Activated T-cell treated with anti-CD3 and anti-CD28 coated beads, Interleukin-2, amount 50 U/mL, for 72 hours (primary cell): ENCODE measurements at places on chromosomes 12 and 14. TPM values are rescaled to one million over a fixed set of nuclear protein-coding genes. Genes with fewer than 3 reads are reported as not detected.

KRT73 gene
- 0.36 TPM for total RNA-seq

HEBP1 gene
- 30.4 TPM for total RNA-seq

CD63 gene
- total RNA-seq = 154 TPM

TNFAIP2 gene
- 8.8 TPM for total RNA-seq

BTG1 gene
- total RNA-seq = 258 TPM

MYH6 gene
- total RNA-seq = 0.65 TPM

RHEBL1 gene
- 20.6 TPM for total RNA-seq

TTC9 gene
- total RNA-seq = 10.9 TPM

DCP1B gene
- total RNA-seq = 19.9 TPM

PITPNM2 gene
- 14.1 TPM for total RNA-seq

DNA sequence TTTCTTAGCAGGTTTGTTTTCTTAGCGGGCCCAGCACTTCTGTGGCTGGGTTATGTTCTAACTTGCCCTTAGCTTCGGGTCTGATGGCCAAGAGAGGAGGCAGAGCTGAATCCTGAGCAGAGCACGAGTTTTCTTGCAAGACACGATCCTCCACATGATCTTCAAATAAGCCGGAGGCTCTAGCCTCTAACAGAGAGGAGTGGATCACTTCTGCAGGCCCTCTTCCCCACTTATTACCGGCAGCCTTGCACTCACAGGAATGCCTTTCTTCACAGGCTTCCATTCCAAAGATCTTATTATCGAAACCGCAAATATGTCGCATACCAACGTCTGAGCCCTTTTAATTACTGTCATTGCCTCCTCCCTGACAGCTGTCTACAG, 79.5 kb downstream of the SINHCAF start:
- no peaks in the 10 kb centered on the region for H3K4me1 ChIP-seq
- no peak overlapping the region for H3K4me3 ChIP-seq
- DNase-seq = no peak

- H3K27ac ChIP-seq = no peak overlapping the region
- no peak for DNase-seq
- H3K27me3 ChIP-seq = no peaks in the 10 kb centered on the region
- no peaks in the 10 kb centered on the region for H3K36me3 ChIP-seq
- H3K4me1 ChIP-seq = no peaks in the 10 kb centered on the region
- H3K4me3 ChIP-seq = no peak overlapping the region
These were observed 55.3 kb downstream of the ZFYVE21 start for GRCh38 chr14:103770902-103771301.

DNA sequence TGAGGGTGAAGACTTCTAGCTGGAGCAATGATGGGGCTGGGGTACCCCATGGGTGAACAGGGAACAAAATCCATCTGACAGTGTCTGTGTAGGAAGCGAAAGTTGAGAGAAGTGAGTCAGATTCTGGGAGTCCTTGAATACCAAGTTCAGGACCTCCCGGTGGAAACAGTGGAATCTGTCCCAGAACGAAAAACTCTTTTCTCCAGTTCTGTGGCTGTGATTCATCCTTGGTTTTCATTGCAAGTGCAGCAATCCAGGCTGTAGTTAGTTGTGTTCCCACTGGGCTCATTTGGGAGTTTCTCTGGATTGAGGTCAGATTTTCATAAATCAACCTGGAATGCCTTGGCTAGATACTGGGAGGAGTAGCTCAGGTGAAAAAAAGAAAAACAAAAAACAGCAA, 120.7 kb downstream of the C12orf75 start:
- no peak overlapping the region for H3K27ac ChIP-seq
- no peaks in the 10 kb centered on the region for H3K4me1 ChIP-seq
- no peak overlapping the region for H3K4me3 ChIP-seq
- no peaks in the 10 kb centered on the region for H3K36me3 ChIP-seq
- DNase-seq = no peak
- peaks cover 14% of the 10 kb centered on the region for H3K27me3 ChIP-seq

DNA sequence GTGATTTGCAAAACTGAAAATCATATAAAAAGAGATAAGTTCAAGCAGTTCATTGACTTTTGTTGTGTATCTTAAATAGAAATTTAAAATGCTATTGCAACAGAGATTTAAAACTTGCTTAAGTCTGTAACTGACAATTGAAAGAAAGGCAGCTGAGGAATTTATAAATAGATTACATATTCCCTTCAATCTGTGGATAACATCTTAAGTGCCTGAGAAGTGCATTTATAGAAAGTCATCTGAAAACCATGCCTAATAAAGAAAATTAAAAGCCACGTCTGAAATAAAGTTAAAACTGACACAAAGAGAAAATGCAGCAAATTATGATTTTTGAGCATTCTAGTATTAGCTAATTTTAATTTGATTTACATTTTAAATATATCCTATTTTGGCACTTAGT, 479.8 kb downstream of the MDGA2 start:
- H3K4me3 ChIP-seq = no peak overlapping the region
- H3K27me3 ChIP-seq = no peaks in the 10 kb centered on the region
- H3K4me1 ChIP-seq = no peaks in the 10 kb centered on the region
- H3K27ac ChIP-seq = no peak overlapping the region
- DNase-seq = no peak

DNA sequence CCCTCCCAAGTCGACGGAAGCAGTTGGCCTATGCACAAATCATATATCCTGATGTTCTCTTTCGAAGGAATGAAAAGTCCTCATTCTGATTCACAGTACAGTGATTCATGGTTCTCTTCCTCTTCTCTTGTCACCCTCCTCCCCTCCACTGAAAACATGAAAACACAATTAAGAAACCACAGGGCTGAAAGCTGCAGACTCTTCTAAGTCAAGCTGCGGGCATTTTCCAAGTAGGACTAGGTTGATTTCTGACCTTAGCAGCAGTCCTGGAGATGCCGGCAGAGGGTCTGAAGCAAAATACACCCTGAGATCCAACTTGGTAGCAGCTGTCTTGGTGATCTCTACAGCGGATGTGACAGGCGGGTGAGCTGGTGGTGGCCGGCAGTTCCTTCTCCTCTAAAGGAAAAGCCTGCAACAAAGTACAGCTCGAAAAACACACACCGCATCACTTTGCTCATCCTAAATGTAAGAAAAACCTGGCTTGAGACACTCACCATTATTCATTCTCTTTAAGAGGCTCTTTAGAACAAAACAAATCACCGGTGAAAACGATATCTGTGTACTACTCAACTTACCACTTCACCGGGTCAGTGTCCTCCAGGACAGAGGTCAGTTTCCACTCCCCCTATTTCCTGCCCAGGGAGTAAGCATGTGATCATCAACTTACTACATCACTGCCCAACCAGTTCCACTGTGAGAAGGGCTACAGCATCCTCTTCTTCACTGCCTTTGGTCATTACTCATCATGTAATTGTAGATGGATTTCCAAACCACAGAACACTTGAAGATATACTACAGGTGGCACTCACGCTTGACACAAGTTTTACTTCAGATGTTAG, 6.0 kb downstream of the TMCC3 start:
- H3K36me3 ChIP-seq = no peaks in the 10 kb centered on the region
- H3K4me3 ChIP-seq = peak overlapping the region; percentile 66
- H3K27ac ChIP-seq = peak overlapping the region; percentile 39
- H3K27me3 ChIP-seq = peaks cover 69% of the 10 kb centered on the region

GRCh38 chr14:104749111-104749649, 3.8 kb upstream of the SIVA1 start:
- no peak overlapping the region for H3K4me3 ChIP-seq
- H3K4me1 ChIP-seq = peaks cover 15% of the 10 kb centered on the region
- no peaks in the 10 kb centered on the region for H3K27me3 ChIP-seq
- H3K27ac ChIP-seq = no peak overlapping the region
- no peak for DNase-seq

- peaks cover 47% of the 10 kb centered on the region for H3K4me1 ChIP-seq
- H3K4me3 ChIP-seq = peak overlapping the region; percentile 82
- H3K27ac ChIP-seq = no peak overlapping the region
- no peaks in the 10 kb centered on the region for H3K27me3 ChIP-seq
These were observed 109.9 kb downstream of the NCOR2 start for GRCh38 chr12:124457287-124458219.

DNA sequence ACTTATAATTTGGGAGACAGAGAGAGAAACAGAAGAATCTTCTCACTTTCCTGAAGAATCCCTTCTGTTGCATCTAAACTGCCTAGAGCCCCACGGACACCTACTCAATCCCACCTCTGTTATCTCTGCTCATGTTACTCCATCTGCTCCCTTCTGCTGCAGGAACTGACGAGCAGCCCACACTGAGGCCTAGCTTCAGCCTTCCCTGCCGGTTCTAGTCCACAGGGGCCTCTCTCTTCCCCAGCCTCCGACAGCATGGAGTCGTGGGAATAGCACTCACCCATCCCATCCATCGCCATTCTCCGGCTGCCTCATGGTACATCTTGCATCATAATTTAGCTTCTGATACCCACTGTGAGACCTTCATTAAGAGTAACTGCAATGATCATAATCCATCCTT, 4.0 kb downstream of the RAB15 start:
- no peak for DNase-seq
- no peak overlapping the region for H3K4me3 ChIP-seq
- H3K27ac ChIP-seq = peak overlapping the region; percentile 6
- peaks cover 7% of the 10 kb centered on the region for H3K4me1 ChIP-seq
- no peaks in the 10 kb centered on the region for H3K36me3 ChIP-seq

GRCh38 chr14:98290596-98290995, 981.4 kb downstream of the BCL11B start:
- no peaks in the 10 kb centered on the region for H3K27me3 ChIP-seq
- H3K4me1 ChIP-seq = no peaks in the 10 kb centered on the region
- H3K4me3 ChIP-seq = no peak overlapping the region
- peak; percentile 16 for DNase-seq

GRCh38 chr14:80264702-80265101, 53.4 kb upstream of the DIO2 start:
- no peaks in the 10 kb centered on the region for H3K36me3 ChIP-seq
- DNase-seq = no peak
- no peak overlapping the region for H3K4me3 ChIP-seq

GRCh38 chr12:93802698-93803423, 125.7 kb downstream of the CRADD start:
- no peaks in the 10 kb centered on the region for H3K27me3 ChIP-seq
- peaks cover 38% of the 10 kb centered on the region for H3K4me1 ChIP-seq
- no peaks in the 10 kb centered on the region for H3K36me3 ChIP-seq
- no peak overlapping the region for H3K4me3 ChIP-seq

- peak; percentile 86 for DNase-seq
- H3K36me3 ChIP-seq = no peaks in the 10 kb centered on the region
- H3K4me3 ChIP-seq = peak overlapping the region; percentile 30
- H3K4me1 ChIP-seq = peaks cover 77% of the 10 kb centered on the region
These were observed 2.0 kb upstream of the CCDC197 start for GRCh38 chr14:93994919-93995682.
